ENCODE measurements at places on chromosomes 3 and 15.
A peak's percentile ranks its signal among the peaks of the same experiment; 100 is the strongest.

DNA sequence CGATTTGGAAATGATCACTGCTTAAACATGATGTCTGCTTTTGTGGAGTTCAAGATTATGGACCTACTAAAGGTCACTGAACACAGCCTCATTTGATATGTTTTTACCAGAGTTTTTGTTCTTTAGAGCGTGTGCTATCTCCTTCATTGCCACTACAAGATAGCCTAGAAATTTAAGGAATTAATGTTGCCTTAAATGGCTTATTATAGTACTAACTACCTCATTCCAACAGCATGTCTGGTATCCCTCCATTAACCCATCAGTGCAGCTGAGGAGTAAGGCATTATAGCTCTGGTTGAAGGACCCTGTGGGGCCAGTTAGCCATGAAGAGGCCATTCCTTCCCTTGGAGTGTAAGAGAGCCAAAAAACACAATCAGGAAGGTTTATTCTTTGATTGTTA lies 2.3 kb upstream of the FAM43A start:
- no peak for DNase-seq

DNA sequence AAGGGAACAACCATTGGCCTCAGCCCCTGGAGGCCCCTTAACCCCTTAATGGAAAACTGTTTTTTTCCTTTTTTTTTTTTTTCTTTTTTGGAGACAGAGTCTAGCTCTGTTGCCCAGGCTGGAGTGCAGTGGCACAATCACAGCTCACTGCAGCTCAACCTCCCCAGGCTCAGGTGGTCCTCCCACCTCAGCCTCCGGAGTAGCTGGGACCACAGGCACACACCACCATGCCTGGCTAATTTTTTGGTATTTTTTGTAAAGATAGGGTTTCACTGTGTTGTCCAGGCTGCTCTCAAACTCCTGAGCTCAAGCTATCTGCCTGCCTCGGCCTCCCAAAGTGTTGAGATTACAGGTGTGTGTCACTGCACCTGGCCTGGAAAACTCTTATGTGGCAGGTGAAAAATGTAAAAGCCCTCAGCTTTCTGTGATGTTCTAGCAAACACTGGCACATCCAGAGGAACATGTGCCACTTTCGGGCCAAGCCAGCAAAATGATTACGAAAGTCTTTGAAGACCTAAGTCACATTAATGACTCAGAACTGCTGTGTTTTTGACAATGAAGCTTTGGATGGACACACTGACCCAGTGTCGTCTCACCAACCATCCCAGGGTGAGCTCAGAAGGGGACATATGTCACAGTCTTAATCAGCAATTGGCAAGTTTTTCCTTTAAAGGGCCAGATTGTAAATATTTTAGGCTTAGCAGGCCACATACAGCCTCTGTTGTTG lies 189.3 kb upstream of the TPM1 start:
- no peak for DNase-seq

DNA sequence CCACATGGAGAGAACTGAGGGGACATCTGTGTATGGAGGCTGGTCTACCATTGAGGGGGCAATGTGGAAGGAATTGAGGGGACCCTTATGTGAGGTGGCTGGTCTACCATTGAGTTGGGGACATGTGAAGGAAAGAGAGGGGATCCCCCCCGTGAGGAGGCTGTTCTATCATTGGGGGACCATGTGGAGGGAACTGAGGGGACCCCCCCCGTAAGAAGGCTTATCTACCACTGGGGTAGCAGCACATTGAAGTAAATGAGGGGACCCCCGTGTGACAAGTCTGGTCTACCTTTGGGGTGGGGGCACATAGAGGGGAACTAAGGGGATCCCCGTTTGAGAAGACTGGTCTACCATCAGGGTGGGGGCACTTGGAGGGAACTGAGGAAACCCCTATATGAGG lies 158.0 kb downstream of the FBLN2 start:
- no peak for DNase-seq

DNA sequence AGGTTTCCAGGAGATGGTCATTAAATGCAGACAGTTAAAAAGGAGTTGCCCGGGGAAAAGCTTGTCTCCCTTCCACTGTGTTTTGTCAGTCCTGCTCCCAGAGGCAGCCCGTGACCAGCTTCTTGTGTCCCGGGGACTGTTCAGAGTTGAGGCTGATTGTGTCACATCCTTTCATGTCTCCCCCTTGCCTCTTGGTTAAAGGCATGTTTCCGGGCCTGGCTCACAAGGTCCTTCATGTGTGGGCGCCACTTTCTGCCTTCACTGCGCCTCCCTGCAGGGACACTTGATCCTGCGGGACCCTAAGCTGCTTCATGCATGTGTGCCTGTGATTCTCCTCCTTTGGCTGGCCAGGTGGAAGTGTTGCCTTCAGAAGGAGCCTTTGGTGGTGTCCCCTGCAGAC lies 9.2 kb downstream of the CHCHD6 start:
- DNase-seq, result no peak

GRCh38 chr3:81516042-81516441 lies 245.4 kb downstream of the GBE1 start:
- DNase-seq, result no peak

DNA sequence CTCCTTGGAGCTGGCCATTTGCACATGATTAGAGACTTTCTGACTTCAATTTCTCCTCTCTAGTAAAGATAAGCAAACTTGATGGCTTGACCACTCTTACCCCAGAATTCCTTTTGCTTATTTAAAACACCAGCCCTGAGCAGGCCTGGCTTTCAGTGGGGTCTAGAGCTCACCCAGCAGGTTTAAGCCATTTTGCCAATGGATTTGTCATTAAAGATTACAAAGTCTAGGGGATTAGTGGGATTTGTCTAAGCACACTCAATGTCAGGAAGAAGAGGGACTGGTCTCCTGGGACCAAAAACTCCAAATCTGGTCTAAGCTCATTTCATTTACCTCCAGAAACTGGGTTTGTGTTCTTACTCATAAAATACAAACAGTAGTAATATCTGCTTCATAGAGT lies 57.3 kb upstream of the SNTN start:
- DNase-seq, result no peak

- no peak for DNase-seq
Observed at GRCh38 chr3:126540951-126541627, 17.1 kb downstream of the CHST13 start.

GRCh38 chr3:195023576-195023975 lies 247.4 kb downstream of the XXYLT1 start:
- DNase-seq, result no peak

DNA sequence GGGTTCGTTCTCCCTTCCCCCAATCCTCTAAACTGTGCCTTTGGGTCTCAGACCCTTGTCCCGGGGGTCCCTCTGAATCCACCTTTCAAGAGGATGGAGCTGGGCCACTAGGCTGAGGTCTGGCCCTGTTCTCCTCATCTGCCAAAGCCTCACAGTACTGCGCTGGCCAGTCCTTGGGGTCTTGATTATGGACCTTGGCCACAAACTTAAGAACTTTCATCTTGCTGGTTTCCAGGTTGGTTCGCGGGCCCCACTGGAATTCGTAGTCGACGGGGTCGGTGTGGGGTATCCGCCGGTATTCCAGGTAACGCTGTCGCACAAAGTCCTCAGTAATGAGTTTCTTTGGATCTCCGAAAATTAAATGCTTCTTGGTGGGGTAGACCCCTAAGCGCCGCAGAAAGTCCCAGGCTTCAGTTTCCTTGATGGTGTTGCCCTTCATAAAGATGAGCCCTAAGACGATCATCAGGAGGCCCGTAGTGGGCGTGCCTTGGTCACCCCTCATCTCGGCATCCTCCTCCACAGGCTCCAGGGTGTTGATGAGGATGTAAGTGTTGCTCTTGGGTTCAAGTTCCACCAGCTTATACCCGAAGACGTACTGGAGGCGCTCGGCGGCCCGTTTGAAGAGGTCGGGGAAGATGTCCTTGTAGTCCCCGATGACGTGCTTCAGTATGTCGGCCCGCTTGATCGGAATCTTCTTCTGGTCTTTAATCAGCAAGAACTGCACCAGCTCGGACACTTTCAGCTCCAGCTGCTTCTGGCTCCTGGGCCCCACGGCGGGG lies 727 bp downstream of the NSMCE3 start:
- DNase-seq, result no peak

- DNase-seq, result no peak
Observed at GRCh38 chr15:67085818-67086636, 20.6 kb downstream of the SMAD3 start.

GRCh38 chr3:7062714-7063113 lies 201.8 kb downstream of the GRM7 start:
- no peak for DNase-seq

GRCh38 chr3:112366522-112366921 lies 33.6 kb downstream of the CD200 start:
- DNase-seq, result no peak

- no peak for DNase-seq
Observed at GRCh38 chr15:64162478-64162868, 349 bp downstream of the PPIB start.

DNA sequence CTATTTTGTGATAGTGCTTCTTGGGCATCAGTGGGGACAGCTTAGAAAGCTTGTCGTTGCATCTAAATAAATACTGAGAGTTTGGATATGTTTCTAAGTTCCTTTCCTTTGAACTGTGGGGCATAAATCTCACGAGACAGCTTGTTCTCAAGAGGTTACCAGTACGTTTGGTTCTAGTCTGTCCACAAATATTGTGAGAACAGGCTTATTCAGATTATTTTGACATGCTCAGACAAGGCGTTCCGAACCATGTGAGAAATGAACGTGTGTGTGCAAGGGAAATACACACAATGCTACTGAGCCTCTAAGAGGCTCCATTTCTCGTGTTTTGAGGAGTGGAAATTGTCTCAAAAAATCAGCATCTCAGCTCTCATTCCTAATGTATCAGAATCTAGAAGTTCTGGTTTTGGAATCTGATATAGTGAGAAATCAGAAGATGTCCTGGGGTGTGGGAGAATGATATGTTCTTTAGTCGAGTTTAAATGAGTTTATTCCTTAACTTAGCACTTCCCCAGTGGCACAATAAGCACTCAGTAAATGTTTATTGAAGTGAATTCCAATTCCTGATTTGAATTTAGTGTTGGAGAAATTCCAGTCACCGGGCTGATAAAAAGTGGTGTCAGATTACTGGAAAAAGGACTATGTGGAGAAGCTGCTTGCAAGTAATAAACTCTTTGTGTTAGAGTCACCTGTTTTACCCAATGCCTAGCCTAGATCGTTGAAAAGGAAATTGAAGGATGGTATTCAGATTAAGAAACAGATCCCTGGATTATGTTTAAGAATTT lies 481.5 kb downstream of the LPP start:
- no peak for DNase-seq

- no peak for DNase-seq
Observed at GRCh38 chr3:38039101-38039898, at the start of gene DLEC1. Gene DLEC1 (plus strand): TSS chr3:38039208. CDS start chr3:38039226, 18 bp downstream.

DNA sequence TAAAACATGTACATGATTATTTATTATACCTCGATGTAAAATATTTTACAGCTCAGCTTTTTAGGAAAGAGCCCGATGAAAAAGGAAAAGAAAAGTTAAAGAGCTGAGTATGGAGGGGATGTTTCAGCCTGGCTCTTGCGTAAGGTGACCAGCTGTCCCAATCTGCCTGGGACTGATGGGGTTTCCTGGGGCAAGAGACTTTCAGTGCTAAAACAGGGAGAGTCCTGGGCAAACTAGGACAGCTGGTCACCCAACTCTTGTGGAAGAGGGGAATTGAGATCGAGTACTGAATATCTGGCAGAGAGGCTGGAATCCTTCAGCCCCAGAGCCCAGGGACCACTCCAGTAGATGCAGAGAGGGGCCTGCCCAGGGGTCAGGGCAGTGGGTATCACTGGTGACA lies 21.0 kb downstream of the DUOX2 start:
- no peak for DNase-seq

GRCh38 chr3:50724831-50725230 lies 50.1 kb downstream of the DOCK3 start:
- DNase-seq, result no peak

DNA sequence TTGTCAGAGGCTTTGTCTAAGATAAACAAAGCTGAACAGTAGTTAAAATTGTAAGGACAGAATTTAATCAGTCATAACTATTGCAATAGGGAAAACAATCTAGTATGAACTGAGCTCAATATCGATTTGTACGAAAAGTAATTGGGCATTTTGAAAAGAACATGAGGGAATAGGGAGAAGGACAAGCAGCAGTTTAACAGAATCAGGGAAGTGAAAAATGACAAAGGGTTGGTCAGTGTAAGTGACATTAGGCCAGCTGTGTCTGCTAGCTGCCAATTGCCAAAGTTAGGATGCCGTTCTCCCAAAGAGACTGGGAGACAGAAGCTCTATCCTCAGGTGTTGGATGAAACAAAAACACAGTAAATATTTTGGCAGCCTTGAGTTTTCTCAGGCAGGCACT lies 3.3 kb upstream of the DNAJA4 start:
- no peak for DNase-seq

GRCh38 chr3:86175593-86176444 lies 815.1 kb downstream of the VGLL3 start:
- no peak for DNase-seq

DNA sequence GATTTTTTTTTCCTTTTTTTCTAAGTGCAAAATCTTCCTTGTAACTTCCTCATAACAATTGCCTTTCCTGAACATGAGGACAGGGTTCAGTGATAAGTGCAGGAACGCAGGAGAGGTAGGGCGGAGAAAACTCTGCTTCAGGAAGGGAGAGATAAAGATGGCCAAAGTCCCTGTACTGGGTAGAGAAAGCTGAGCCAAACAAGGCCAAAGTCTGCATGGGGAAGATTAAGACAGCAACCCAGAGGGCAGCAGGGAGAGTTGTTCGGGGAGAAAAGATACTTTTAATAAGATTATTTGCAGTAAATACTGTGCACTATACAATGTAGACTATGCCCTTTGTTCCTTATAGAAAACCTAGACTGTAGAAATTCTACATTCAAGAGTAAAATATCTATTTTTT lies 55.4 kb upstream of the LRRFIP2 start:
- DNase-seq, result no peak

- DNase-seq, result no peak
Observed at GRCh38 chr3:129282727-129283327, 4.2 kb downstream of the HMCES start.

- no peak for DNase-seq
Observed at GRCh38 chr15:62617741-62618140, 424.8 kb upstream of the TPM1 start.

DNA sequence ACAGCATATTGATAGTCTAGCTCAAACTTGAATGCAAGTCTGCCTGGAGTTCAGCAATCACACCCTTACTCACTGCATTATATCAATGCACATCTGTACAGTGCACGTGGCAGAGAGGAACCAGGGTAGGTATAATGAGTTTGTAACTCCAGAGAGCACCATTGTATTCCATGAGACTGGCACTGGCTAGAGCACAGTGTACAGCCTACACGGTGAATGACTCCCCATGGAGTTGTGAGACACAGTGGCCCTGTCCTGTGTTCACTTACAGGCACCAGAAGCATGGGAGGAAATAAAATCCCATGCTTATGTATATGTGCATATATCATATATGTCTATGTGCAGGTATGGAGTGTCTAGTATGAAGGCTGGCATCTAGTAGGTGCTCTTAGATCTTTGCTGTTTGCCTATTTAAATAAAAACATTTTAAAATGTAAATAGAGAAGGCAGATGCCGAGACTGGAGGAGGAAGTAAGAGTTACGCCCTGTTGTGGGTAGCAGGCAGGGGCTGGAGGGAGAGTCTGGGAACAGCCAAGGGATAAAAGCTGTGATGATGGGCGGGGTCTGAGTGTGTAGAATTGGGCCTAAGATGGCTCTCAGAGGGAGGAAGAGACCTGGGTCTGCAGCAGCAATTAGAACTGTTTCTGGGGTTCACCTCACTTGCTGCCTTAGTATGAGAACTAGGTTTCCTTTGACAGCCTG lies 360.7 kb upstream of the ICE2 start:
- no peak for DNase-seq

GRCh38 chr3:66224220-66224619 lies 3.4 kb downstream of the SLC25A26 start:
- DNase-seq, result peak; percentile 27
